MM.1S (cell line): ENCODE measurements at places on chromosomes 5 and 9.
A peak's percentile ranks its signal among the peaks of the same experiment; 100 is the strongest.

DNA sequence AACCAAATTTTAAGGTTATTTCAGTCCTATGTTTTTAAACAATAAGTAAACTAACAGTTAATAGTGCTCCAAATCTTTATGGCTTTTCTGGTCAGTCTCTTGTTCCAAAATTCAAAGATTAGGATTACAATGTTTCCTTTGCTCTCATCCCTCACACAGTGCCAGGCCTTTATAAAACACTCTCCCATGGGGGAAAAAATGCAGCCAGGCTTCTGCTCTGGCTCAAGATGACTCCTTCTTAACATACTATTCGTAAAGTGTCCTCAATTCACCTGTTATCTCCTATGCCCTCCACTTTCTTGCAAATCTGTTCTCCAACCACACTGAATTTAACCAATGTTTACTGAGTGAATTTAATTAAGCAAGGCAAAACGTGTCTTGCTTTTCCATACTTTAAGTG, 1.4 kb downstream of the CEP120 start:
- peak overlapping the region; percentile 94 for H3K4me3 ChIP-seq
- no peaks in the 10 kb centered on the region; the same call in 1 of the 2 replicates for H3K36me3 ChIP-seq
- H3K27me3 ChIP-seq = no peaks in the 10 kb centered on the region
- no peak for DNase-seq
- H3K27ac ChIP-seq = no peak overlapping the region
- H3K4me1 ChIP-seq = peaks cover 9% of the 10 kb centered on the region; the same call in 1 of the 2 replicates

DNA sequence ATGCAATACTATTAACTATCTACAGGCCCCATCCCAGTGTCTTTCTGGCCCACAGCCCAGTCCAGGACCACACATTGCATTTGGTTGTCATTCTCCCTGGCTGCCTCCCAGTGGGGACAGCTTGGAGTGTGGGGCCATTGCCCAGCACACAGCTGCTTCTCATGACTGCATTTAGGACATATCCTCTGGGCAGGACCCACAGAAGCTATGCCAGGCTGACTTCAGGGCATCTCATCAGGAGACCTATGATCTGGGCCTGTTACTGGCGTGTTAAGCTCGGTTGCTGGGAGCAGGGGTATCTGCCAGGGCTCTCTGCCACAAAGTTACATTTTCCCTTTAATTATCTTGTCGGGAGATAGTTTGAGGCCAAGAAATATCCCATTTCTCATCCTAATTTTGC, 32.1 kb upstream of the CLPTM1L start:
- H3K4me1 ChIP-seq = no peaks in the 10 kb centered on the region
- no peak overlapping the region for H3K4me3 ChIP-seq
- no peak for DNase-seq
- H3K27me3 ChIP-seq = no peaks in the 10 kb centered on the region

GRCh38 chr5:14794583-14795230, 76.9 kb downstream of the ANKH start:
- H3K36me3 ChIP-seq = no peaks in the 10 kb centered on the region
- no peaks in the 10 kb centered on the region for H3K27me3 ChIP-seq
- H3K27ac ChIP-seq = no peak overlapping the region
- no peaks in the 10 kb centered on the region for H3K4me1 ChIP-seq
- no peak overlapping the region for H3K4me3 ChIP-seq

- no peak overlapping the region for H3K4me3 ChIP-seq
- no peak overlapping the region for H3K27ac ChIP-seq
- no peaks in the 10 kb centered on the region for H3K4me1 ChIP-seq
- no peaks in the 10 kb centered on the region for H3K36me3 ChIP-seq
- no peaks in the 10 kb centered on the region for H3K27me3 ChIP-seq
Measured at GRCh38 chr9:115930472-115930871, 223.1 kb upstream of the PAPPA start.
